Occipital lobe (tissue), 3 donors: ENCODE measurements at places on chromosomes 3 and 15. TPM values are rescaled to one million over a fixed set of nuclear protein-coding genes. Genes with fewer than 3 reads are reported as not detected.

ARNT2 gene
- 56.6 TPM for total RNA-seq

PEX5L gene
- 49.6 TPM for total RNA-seq

GRCh38 chr3:193348686-193349085 lies 29.9 kb downstream of the ATP13A5 start:
- no peak for DNase-seq

GRCh38 chr15:42155546-42156242 lies 742 bp downstream of the PLA2G4F start:
- no peak for DNase-seq

GRCh38 chr3:58074997-58075396 lies 66.8 kb downstream of the FLNB start:
- DNase-seq: no peak

XCR1 gene
- total RNA-seq: not detected

ZNF148 gene
- 111 TPM for total RNA-seq

XIRP1 gene
- not detected for total RNA-seq

DNA sequence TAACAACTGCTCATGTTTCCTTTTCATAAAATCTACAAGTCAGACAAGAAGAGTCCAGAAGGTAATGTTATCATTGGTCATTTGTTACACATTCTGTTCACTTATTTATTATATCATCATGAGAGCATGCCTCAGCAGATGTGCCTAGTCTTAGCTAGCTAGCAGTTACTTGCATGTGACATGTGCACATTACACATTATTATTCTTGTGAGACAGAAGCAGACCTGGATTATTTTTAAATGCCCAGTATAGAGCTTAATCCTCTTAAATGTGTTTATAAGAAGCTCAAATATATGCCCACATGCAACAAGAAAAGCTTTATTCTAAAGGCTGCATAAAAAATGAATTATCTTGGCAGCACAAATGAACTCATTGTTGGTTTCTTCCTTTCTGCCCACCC lies 12.6 kb downstream of the YEATS2 start:
- DNase-seq: no peak

CDHR4 gene
- not detected for total RNA-seq

LYZL4 gene
- not detected for total RNA-seq

ATP2C1 gene
- total RNA-seq: 183 TPM

MESP2 gene
- not detected for total RNA-seq

CLRN1 gene
- not detected for total RNA-seq

LRRIQ4 gene
- 0.31 TPM for total RNA-seq

KCNAB1 gene
- 15.3 TPM for total RNA-seq

AMIGO3 gene
- 0.78 TPM for total RNA-seq

DNA sequence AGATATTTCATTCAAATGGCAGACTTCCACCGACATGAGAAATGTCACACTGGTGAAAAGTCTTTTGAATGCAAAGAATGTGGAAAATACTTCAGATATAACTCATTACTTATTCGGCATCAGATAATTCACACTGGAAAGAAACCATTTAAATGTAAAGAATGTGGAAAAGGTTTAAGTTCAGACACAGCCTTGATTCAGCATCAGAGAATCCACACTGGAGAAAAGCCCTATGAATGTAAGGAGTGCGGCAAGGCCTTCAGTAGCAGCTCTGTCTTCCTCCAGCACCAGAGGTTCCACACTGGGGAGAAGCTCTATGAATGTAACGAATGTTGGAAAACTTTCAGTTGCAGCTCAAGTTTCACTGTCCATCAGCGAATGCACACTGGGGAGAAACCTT lies 8.6 kb upstream of the ZNF621 start:
- DNase-seq: no peak
